Stimulated activated CD8-positive, alpha-beta memory T cell treated with anti-CD3 and anti-CD28 coated beads, Interleukin-7, amount 100 ng/mL, for 24 hours (primary cell): ENCODE measurements at places on chromosomes 11 and 22.

GRCh38 chr11:30510750-30511149 is 75.4 kb downstream of the MPPED2 start:
- DNase-seq: no peak

GRCh38 chr11:47106798-47107411 is 69.8 kb downstream of the ARFGAP2 start:
- DNase-seq: no peak

GRCh38 chr11:134050541-134051383 is 18.1 kb upstream of the JAM3 start:
- DNase-seq: peak; percentile 45

DNA sequence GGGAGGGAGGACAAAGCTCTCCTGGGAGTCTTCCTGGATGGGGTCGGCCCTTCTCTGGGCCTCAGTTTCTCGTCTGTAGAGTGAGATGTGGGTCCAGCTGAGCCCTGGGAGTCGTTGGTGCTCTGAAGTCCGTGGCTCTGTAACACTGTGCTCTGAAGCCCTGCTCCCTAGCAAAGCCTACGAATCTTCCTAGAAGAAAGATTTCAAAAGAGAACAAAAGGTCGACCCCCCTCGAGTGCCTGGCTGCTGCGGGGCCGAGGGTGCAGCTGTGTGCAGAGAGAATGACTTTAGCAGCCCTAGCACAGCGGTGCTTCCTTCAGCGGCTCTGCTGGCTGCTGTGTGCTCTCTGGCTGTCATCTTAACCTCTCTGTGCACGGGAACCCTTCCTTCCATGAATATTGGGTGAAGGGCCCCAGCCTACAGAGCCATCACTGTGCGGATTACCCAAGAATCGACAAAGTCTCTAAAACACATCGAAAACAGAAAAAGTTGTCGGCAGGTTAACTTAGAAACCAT is 10.7 kb downstream of the ANO1 start:
- no peak for DNase-seq

DNA sequence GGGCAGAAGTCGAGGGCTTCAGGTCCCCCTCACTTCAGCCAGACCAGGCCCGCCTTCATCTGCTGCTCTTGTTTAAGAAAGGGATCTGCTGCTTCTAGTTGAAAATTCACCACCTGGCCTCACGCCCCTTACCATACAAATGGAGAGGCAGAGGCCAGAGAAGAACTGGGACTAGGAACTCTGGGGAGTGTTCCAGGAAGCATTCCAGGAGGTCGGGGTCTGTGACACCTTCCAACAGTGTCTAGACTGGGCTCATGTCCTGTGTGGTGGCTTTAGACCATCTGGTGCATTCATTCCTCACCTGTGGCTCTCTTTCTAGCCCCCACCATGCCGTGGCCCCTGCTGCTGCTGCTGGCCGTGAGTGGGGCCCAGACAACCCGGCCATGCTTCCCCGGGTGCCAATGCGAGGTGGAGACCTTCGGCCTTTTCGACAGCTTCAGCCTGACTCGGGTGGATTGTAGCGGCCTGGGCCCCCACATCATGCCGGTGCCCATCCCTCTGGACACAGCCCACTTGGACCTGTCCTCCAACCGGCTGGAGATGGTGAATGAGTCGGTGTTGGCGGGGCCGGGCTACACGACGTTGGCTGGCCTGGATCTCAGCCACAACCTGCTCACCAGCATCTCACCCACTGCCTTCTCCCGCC is 12.3 kb downstream of the TSKU start:
- DNase-seq: no peak

GRCh38 chr22:48940266-48941032 is 887.2 kb downstream of the BRD1 start:
- no peak for DNase-seq

DNA sequence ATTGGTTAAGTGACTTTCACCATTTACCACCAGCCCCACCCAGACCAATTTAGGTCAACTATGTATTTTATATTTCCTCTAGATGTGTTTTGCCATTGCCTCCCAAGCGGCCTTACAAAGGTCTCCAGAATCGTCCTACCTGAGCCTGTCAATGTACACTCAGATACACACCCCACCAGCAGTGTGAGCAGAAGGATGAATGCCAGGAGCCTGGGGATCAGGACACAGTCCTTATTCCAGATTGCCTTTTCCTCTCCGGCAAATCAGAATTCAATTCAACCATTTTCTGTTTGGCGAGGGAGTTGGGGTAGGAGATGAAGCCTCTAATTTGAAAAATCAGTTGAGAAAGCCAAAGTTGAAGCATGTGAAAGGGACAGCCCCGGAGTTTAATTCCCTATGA is 35.4 kb upstream of the CRTAM start:
- no peak for DNase-seq

DNA sequence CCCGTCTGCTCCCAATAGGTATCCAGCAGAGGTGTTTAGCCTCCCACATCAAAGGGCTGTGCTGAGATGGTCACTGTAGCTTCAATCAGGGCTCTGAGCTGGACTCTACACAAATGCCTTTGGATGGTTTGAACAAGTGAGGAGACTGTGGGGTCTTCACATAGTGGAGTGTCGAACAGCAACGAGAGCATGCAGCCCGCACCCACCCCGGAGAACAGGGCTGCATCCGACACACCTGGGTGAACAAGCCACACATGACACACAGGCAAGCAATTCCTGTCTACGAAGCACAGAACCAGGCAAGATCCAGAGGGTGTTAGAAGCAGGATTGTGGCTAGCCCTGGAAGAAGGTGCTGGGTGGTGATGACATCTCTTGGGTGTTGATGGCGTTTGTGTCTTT is 58.0 kb upstream of the FGF3 start:
- no peak for DNase-seq

- no peak for DNase-seq
Measured at GRCh38 chr11:12070446-12071267, 39.7 kb upstream of the MICAL2 start.

- no peak for DNase-seq
Measured at GRCh38 chr11:107202241-107202640, 184.0 kb upstream of the GUCY1A2 start.

GRCh38 chr22:19232623-19233022 is 54.1 kb upstream of the SLC25A1 start:
- DNase-seq: no peak

DNA sequence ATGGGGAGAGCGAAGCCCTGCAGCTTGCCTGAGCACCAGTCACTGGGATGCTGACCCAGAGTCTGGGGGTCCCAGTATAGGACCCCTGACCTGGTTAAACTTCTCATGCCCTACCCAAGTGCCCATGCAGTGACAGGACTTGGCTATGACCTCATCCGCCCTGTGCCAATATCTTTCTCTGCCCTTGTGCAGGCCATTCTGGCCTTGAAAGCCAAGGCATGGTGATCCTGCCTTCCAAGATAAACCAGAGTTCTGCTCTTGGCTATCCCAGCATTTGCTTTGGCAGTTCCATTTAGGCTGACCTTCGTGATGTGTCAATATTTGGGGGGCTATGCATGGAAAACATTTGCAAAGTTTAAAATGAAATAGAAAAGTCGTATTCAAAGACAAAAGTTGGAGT is 240.8 kb upstream of the MPPED2 start:
- no peak for DNase-seq

DNA sequence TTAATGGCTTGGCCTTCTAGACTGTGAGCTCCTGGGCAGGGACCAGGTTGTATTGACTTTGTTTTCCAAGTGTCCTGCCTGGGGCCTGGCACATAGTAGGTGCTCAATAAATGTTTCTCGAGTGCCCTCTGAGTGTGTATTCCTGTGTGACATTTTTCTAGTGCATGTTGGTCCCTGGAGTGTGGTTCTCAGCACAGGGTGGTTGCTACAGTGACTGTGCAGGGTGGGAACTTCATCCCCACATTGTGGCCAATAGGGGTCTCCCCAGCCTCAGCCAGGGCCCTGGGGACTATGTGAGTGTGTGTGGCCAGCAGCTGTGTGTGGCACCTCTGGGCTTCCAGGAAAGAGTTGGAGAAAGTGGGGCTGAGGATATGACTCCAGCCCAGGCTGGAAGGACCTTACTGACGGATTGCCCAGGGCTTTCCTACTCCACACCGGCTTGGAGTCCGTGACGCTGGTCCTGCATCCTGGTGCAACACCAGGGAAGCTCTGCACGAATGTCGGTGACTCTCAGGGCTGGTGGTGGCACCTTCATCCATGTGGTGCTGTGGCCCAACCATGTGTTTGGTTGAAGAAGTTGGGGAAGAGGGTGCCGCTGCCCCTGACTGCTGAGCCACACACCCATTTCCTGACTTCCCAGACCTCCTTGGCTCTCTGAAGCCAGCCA is 9.0 kb upstream of the MARK2 start:
- DNase-seq: no peak

DNA sequence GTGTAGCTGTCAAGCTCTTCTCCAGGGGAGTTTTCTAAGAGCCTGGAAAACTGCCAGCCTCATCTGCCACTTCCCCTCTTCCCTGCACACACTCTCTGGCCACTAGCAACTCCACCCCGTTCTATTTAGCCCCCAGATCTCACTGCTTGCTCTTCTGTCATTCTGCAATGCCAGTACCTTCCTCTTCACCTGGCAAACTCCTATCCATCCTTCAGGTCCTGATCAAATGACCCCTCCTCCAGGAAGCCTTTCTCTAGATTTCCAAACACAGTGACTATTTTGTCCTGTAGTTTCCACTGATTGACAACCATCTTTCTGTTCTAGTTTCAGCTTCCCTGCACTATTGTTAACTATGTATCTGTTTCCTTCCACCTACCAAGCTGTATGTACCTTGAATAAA is 437.7 kb downstream of the SOX6 start:
- no peak for DNase-seq

GRCh38 chr11:27205250-27205649 is 157.8 kb downstream of the CCDC34 start:
- DNase-seq: no peak

DNA sequence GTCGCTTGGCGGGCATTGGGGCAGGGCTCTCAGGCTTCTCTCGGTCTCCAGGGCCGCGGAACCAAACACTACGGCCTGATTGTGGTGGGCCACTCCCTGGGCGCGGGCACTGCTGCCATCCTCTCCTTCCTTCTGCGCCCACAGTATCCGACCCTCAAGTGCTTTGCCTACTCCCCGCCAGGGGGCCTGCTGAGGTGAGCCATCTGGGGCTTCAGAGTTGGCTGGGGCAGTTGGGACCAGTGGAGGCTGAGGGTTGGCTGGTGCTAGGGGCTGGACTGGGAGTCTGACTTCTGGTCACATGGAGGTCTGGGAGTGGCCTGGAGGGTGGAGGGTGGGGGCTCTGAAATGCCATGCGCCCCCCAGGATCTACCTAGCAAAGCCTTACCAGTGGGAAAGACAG is 15.3 kb upstream of the MYRF start:
- no peak for DNase-seq

DNA sequence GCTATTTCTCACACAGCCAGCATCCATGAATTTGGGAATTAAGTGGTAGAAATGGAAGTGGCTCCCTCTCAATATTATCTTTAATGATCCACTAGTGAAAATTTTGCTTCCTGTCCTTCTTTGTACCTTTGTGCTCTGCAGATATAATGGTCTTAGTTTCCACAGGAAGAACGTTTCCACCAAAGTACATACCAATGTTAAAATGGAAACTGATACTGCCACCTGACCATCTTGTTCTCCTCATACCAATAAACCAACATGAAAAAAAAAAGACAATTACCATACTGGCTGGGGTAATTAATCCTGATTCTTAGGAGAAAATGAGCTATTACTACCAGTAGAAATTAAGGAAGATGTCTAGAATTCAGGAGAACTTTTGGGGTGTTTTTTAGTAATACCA is 32.3 kb downstream of the C11orf65 start:
- DNase-seq: no peak

GRCh38 chr11:129323896-129324502 is 51.6 kb upstream of the BARX2 start:
- no peak for DNase-seq

GRCh38 chr11:108775324-108775723 is 110.5 kb downstream of the DDX10 start:
- no peak for DNase-seq

DNA sequence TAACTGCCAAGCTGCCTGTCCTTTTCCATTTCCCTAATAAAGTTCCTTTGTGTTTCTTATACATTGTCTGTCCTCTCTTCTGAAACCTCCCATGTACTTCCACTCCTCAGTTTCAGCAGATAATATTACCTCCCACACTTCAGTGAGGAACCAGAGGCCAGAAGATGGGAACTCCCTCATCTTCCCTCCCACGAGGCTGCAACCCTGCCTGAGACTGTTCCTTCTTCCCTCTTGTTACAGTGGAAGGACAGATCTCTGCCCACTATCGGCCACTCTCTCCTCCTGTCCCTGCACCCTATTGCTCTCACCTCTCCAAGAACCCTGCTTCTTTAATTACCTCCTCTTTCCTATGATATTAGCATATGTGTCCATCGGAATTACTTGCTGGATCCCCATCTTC is 38.1 kb upstream of the SWAP70 start:
- no peak for DNase-seq

GRCh38 chr11:95593111-95593510 is 196.5 kb downstream of the FAM76B start:
- no peak for DNase-seq

DNA sequence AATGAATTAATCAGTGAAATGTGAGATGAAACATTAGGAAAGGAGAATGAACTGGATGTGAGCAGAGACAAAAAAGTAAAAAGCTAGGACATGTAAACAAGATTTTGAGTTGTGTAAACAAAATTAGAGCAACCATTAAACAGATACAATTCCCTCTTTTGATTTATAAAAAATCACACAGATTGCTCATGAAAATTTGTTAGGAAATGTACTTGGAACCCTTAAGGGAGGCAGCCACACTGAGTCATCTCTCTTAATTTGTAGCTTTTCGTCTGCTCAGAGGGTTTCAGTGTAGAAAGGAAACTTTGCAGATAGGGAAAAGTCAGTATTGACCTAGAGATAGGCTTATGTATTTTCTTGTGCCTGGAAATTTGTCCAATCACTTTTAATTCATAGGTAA is 49.6 kb upstream of the ME3 start:
- DNase-seq: no peak

GRCh38 chr22:22995166-22995565 is 75.2 kb upstream of the GNAZ start:
- no peak for DNase-seq

DNA sequence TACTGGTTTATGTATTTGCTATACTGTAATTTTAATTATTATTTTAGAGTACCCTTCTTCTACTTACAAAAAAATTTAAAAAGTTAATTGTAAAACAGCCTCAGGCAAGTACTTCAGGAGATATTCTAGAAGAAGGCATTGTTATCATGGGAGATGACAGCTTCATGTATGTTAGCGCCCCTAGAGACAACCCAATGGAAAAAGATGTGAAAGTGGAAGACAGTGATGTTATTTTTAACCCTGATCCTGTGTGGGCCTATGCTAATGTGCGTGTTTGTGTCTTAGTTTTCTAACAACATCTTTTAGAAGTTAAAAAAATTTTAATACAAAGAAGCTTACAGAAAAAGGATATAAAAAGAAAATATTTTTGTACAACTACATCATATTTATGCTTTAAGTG is 205.0 kb downstream of the FAM76B start:
- DNase-seq: no peak

DNA sequence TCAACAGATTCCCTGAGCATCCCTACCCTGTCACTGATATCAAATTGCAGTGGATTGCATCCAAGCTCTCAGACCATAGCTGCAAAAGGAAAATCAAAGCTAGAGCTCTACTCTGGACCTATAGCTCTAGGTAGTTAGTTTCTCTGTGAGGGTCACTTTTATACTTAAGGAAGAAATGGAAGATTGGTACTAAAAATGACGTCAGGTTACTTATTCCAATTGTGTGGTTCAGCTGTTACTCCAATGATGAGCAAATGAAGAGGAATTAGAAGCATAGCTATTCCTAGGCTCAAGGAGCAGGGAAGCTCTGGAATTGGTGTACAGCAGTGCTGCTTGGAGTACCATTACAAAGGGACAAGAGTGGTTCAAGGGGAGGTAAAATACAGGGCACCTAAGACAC is 36.4 kb upstream of the GLYATL1 start:
- DNase-seq: no peak
